CD4-positive, alpha-beta T cell treated with Interferon gamma for 1 hour (primary cell): ENCODE measurements at places on chromosomes 3 and 15.

GRCh38 chr3:64134882-64135281 lies 90.4 kb downstream of the PRICKLE2 start:
- DNase-seq, result no peak

- no peak for DNase-seq
Observed at GRCh38 chr3:158961911-158962310, 160.1 kb downstream of the MFSD1 start.

DNA sequence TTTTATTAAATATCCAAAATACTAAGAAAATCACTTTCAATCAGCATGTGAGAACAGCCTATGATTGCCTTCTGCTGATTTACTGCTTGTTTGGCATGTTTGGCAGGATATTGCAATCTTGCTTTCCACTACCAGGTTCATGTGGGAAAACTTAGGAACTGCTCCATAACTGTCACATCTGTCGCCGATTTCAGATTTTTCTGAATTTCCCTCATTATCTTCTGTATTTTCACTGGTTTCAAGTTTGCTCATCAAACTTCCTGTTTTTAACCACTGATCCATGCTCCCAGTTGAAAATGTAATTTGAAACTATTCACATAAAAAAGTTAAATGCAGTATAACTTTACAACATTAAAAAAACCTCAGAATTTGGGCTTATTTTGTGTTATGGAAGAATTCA lies 93.0 kb downstream of the NFKBIZ start:
- DNase-seq, result no peak

DNA sequence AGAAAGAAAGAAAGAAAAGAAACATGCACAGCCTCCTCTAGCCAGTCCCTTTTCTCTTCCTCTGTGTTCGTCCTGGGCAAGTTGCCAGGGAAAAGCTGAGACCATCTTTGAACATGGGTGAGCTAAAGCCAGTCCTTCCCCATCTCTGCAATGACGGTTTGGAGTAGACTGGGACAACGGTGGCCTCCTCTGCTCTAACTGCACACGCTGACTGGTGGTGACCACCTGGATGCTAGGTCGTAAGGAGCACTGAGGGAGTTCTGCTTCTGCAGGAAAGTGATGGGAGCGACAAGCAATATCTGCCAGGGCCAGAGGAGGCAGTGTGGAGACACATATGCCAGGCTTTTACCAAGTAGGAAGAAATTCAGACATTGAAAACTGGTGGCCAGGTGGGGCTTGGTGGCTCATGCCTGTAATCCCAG lies 111.7 kb downstream of the NUP210 start:
- DNase-seq, result no peak

GRCh38 chr3:52204337-52205073 lies 6.5 kb downstream of the ALAS1 start:
- DNase-seq, result no peak

GRCh38 chr3:182342252-182342651 lies 451.1 kb upstream of the ATP11B start:
- no peak for DNase-seq

DNA sequence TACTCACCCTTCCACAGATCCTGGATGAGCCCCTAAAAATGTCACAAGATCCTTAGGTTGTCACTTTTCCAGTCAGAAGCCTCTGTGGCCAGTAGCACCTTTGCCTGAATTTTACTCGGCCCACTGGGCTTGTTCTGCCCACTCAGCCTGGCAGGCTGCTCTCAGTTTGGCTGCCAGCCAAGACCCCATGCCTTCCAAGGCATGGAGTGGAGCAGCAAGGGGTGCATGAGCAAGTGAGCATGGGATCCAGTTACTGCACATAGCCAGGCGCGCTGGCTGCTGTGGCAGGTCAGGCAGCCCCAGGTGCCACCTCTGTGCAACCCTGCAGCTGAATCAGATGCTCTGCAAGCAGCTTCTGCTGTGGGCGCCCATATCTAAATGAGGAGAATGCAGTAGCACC lies 79.3 kb downstream of the CGGBP1 start:
- no peak for DNase-seq

GRCh38 chr3:123027292-123028232 lies at the start of gene SEMA5B:
SEMA5B (minus strand) TSS chr3:123027763; CDS start chr3:122961263, 66,500 bp downstream.
- no peak for DNase-seq

- no peak for DNase-seq
Observed at GRCh38 chr15:27843146-27843545, 256.0 kb downstream of the OCA2 start.

DNA sequence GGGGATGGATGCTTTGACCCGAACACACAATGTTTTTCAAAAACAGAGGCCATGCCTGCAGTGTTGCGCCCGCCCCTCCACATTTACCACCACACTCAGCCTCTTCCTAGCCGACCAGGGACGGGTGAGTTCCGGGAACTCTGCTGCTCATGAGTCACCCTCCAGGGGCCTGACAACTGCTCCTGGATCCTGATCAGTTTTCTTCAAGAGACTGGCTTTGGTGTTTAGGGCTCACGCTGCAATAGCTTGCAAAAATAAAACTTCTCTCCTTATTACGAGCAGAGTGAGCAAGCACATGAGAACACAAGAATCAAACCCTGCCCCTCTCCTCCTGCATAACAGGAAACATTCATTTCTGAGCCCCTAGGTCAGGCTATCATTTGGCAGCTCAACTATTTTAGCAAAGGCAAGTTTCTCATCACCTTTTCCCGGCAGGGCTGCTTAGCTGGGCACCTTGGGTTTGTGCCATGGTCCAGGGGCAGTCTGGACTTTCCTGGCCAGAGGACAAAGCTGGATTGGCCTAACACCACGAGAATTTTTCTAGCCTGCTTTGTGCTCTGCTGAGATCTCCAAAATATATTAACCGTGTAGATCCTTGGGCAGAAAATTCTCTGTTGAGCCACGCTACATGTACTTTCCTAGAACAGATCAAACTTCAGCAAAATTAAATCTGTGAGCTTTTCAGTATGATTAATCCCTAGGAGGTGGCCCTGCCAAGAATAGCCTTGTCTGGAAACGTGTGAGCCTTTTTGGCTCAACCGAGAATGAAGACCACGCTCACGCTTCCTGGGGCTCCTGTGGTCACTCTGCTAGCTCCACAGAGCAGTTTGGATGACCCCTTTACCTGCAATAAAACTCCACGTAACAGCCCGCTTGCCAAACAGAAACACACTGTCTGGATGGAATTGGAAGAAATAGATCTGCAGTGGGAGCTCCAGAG lies 52.7 kb upstream of the SPATA12 start:
- DNase-seq, result peak; percentile 40

- no peak for DNase-seq
Observed at GRCh38 chr15:77786956-77787355, 154.2 kb upstream of the LINGO1 start.

DNA sequence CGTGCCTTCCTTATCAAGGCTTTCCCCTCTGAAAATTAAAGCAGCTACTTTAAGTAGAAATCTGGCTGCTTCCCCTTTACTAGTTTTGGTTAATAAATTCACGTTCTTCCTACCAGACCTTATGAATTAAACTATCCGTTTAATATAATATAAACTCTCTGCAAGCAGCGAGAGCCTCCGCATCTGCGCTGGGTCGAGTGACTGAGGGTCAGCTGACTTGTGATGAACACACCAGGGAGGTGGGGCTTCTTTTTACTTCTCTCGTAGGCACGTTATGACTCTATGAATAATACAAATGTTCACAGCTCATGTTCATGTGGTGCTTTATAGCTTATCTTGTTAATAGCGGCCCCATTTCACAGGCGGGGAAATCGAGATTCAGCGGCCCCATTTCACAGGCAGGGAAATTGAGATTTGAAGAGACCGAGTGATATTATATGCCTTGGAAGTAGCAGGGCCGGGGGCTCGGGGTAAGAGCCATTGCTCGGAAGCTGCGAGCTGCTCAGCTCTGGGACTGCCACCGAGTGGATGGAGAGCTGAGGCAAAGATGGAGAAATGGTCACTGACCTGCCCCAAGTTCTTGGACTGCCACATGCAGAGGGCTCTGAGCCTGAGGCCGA lies 8.3 kb downstream of the MUC4 start:
- DNase-seq, result no peak

DNA sequence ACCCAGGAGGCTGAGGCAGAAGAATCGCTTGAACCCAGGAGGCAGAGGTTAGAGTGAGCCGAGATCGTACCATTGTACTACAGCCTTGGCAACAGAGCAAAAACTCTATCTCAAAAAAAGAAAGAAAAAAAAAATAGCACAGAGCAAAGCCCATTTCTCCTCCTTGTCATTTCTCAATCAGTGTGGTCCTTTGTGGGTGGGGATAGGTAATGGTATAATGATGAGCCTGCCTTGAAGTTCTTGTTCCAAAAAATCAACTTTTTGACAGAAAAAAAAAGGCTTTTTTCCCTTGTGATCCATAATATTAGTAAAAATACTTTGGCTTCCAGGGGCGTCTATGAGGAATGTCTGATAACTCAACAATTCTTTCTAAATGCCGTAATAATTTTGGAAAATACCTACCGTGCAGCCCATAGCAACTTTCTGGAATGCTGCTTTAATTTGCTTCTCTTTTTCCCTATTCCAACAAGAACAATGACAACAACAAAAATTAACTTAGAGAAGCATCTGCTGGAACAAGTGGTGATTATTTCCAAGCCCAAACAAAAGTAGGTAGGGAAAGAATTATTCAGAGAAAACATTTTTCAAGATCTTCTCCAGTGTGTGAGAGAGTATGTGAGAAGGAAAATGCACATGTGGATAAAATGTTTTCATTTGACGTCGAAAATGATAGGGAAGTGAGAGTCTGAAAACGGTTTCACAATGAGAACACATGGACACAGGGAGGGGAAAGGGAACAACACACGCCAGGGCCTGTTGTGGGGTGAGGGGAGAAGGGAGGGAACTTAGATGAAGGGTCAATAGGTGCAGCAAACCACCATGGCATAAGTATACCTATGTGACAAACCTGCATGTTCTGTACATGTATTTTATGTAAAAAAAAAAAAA lies 337.8 kb downstream of the RBMS3 start:
- DNase-seq, result no peak

- DNase-seq, result no peak
Observed at GRCh38 chr15:76987896-76988860, 6.7 kb upstream of the PSTPIP1 start.

GRCh38 chr3:169699070-169699469 lies 35.6 kb upstream of the MECOM start:
- no peak for DNase-seq

DNA sequence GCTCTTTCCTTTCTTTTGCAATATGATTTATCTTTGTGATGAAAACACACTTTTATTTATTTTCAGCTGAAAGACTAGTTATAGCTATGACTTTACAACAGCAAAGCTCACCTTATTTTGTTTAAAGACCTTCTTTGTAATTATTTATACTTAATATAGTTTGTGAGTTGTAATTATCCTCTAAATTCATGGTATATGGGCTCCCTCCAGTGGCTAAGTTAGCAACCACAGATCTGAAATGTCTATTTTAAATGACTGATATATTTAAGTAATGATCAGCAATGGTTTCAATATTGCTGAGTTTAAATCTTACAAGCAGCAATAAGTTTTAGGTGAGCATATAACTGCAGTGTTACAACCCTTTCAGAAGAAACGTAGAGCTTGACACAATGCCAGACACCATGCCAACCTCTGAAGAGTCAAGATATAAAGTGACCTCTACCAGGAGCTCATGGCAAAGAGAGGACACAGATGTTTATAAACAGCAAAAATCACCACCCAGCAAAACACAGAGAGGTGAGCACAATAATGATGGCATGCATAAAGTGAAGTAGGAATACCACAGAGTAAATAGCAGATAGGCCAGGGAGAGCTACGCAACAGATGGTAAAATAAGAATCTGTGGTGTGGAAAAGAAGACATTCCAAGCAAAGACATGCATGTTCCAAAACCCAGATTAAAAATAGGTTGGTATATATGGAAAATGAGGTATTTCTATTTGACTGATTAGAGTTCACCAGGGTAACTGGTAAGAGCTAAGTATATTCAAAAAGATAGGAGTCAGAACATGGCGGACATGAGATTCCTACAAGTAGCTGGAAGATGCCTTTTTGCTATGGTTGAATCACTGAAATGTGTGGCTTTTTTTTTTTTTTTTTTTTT lies 143.7 kb upstream of the ZNF385D start:
- no peak for DNase-seq

- peak; percentile 26 for DNase-seq
Observed at GRCh38 chr15:52790169-52790708, at the start of gene ONECUT1. ONECUT1 (minus strand) TSS chr15:52790336; CDS start chr15:52789884, 452 bp downstream.

DNA sequence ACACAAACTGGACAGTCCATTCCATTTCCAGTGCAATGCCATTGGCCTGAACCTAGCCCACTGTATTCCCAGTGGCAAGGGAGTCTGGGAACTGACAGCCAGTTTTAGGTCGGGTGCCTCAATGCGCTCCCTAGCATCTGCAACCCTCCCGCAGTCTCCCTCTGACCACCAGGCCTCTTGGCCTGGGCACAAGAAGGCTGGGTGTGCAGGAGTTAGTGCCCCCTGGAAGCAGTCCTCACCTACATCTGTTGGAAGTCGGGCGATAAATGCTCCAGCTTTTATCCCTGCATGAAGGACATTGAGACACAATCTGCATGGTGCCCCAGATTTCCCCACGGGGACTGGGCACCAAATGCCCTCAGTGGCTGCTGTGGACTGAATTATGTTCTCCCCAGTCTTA lies 12.7 kb downstream of the C3orf22 start:
- no peak for DNase-seq

GRCh38 chr3:176431991-176432390 lies 765.3 kb downstream of the TBL1XR1 start:
- DNase-seq, result no peak

DNA sequence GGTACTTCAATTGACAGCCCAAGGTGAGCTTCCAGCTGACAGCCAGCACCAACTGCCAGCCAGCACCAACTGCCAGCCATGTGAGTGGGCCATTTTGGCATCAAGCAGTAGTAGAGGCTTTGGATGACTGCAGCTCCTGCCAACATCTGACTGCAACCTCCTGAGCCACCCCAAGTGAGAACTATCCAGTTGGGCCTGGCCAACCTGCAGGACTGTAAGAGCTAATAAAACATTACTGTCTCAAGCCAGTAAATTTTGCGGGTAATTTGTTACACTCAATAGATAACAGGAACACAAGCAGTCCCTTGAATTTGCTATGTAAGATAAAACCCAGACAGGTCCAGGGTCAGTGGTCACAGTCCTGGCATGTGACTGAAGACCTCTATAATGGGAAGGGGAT lies 29.7 kb downstream of the EPHB1 start:
- no peak for DNase-seq

DNA sequence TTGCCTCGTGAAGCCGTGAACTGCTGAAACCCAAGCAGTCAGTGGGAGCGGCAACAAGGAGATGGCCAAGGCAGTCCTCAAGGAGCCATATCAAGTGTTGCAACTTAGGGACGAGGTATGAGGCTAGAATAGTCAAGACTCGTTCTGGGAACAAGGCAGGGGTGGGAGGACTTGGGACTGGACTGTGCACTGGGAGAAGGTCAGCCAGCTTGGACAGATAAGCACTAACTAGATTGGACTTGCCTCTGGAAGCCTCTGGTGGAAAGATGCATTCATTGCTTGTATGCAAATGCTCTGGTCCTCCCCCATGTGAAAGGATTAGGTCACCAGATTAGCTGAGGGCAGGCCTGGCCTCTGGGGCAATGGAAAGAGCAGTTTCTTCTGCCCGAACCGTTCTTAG lies 123.3 kb upstream of the CTNNB1 start:
- no peak for DNase-seq

GRCh38 chr15:39156646-39157250 lies 424.1 kb upstream of the THBS1 start:
- DNase-seq, result no peak
